ENCODE measurements at places on chromosomes 2 and 18.

- DNase-seq, result no peak
Observed at GRCh38 chr18:8056723-8057122, 489.6 kb downstream of the PTPRM start.

GRCh38 chr2:134301099-134301927, 47.4 kb downstream of the MGAT5 start:
- peak; percentile 64 for DNase-seq

DNA sequence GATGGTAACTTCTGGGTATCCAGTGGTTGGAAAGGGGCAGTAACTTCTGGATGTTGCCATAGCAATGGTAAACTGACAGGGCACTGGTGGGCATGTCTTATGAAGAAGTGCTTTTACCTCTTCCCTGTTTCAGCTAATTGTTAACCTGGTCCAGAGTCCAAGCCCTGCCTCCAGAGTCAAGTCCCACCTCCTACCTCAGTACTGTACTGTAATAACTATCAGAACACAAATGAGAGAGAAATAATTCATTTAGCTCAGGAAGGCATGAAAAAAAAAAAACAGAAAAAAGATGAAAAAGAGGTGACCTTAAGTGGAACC, 237.0 kb downstream of the ZNF804A start:
- no peak for DNase-seq

DNA sequence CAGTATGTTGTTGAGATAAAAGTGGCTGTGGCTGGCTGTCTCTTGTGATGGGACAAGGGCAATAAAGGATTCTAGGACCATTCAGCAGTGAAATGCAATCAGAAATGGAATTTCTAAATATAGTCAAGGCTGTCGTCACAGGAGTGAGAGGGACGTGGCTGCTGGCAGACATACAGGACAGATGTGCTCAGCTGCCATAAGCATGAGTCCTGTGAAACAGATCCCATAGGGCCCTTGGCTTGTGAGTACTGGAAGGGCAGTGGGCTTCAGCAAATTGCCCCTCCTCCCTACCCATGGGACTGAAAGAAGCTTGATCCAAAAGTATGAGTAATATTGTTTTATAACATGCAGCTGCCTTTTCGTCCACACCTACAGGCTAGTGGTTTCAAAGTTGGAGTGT, 4.2 kb upstream of the CNNM3 start:
- DNase-seq, result peak; percentile 35

GRCh38 chr2:9988320-9988719, 36.8 kb downstream of the GRHL1 start:
- no peak for DNase-seq

GRCh38 chr2:100205174-100205573, 62.8 kb upstream of the AFF3 start:
- DNase-seq, result no peak

GRCh38 chr2:111688482-111688881, 195.5 kb downstream of the ANAPC1 start:
- no peak for DNase-seq

- DNase-seq, result peak; percentile 94
Observed at GRCh38 chr2:230758566-230759480, 46.2 kb downstream of the CAB39 start.

GRCh38 chr2:40450796-40451430, 977 bp downstream of the SLC8A1 start:
- peak; percentile 64 for DNase-seq

- no peak for DNase-seq
Observed at GRCh38 chr2:187169864-187170263, 278.2 kb downstream of the CALCRL start.

DNA sequence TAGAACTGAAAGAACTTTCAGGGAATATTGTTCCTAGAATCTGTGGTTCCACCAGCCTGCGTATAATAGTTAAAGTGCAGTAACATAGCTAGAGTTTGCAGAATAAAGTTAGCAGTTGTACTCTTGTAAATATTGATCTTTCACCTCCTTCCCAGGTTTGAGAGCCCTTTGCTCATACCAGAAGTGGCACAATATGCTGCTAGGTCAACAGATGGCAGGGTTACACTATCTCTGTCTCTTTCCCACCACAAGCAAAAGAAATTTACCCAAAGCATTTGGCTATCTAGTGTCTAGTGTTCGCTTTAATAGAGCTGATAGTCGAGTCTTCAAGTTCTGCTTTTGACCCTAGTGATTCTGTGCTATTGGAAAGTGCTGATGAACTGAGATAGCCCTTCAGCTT, 119.0 kb upstream of the KLHL14 start:
- DNase-seq, result peak; percentile 15

- DNase-seq, result peak; percentile 31
Observed at GRCh38 chr2:6773007-6773693, 92.6 kb downstream of the CMPK2 start.

- DNase-seq, result no peak
Observed at GRCh38 chr2:152523091-152523490, 188.1 kb downstream of the FMNL2 start.

GRCh38 chr2:39684464-39684863, 18.7 kb downstream of the TMEM178A start:
- no peak for DNase-seq

- no peak for DNase-seq
Observed at GRCh38 chr2:105373344-105373781, 25.5 kb downstream of the FHL2 start.

DNA sequence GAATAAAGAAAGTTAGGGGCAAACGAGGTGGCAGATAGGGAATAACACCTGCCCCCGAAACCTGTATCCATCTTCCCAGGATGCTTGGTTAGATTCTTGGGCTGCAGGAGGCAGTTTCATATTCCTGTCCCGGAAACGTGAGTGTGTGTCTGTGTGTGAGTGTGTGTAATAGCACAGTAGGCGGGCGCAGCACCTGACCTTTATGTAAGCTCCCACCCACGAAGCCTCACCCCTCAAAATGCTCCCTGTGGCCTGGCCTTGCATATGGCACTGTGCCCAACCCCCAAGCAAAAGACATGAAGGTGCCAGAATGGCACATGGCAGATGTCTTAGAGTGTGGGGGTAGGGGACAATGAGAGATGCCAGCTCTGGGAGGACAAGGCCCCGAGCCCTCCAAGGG, 48.9 kb downstream of the EFR3B start:
- DNase-seq, result no peak

DNA sequence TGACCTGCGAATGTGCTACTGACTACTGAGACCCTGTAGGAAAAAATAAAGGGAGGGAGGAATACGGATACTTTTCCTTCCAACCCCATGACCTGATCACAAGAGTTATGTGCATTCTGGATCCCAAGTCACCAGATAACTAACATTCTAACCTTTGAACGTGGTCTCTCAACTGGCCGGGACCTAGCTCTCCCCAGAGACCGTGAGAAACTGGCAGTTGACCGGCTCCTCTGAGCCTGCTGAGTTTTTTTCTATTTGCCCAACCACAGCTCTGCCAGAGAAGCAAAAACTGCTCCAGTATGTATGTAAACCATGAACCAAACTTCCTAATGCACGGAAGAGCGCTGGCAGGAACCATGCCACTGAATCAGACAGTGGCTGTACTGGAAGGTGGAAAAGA, 47.5 kb upstream of the PTMA start:
- DNase-seq, result no peak

DNA sequence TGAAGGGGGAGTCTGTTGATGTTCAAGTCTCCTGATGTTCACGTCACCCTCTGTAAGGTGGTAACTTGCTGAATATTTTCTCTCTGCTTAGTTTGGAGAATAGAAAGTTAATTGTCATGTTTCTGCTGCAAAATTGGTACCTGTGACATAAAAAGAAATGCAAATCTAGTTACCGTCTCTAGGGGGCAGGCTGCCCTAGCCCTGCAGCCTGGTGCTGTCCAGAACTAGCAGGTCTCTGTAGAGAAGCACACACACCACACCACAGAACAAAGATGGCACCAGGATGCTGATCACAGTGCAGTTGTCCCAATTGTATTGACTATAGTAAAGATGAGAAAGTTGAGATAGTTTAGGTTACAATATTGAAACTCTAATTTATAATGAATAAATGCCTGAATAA, 47.0 kb downstream of the SLC9A4 start:
- DNase-seq, result no peak

DNA sequence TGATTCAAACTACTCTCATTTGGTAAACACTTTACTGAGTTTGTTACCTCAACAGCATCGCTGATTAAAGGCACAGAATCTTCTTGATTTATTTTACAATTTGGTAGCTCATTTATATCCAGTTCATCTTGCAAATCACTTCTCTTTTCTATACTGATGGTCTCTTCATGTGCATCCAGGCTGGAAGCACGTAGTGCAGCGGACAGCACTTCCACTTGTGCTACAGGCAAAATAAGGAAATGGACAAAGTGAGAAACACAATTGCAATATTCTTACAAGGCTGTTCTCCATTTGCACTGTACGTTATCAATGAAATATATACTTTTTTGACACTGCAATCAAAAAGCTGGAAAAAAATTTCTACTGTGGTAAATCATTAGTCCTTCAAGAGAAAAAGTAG, 51.0 kb downstream of the PPP4R1 start:
- DNase-seq, result no peak

DNA sequence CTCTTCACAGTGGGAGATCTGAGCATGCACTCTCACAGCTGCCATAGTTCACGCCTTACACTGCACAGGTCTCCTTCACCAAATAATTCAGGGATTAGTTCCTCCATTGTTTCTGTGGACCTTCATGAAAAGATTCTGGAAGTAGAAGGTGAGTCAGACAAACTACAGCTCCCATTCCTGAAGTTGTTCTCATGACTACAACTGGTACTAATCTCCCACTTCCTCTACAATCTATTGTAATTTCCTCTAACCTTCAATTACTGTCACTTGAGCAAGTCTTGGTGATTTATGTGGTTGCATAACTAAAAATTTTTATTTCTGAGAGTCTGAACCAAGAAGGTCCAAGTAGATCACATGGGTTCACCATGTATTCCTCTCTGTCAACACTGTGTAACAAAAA, 128.7 kb downstream of the XIRP2 start:
- DNase-seq, result no peak
